B cell (primary cell): ENCODE measurements at places on chromosomes 1 and 21.

- H3K4me1 ChIP-seq, result peaks cover 10% of the 10 kb centered on the region
- no peaks in the 10 kb centered on the region for H3K27me3 ChIP-seq
- DNase-seq, result no peak
- H3K27ac ChIP-seq, result no peak overlapping the region
Measured at GRCh38 chr1:10751561-10752085, 44.8 kb downstream of the CASZ1 start.

DNA sequence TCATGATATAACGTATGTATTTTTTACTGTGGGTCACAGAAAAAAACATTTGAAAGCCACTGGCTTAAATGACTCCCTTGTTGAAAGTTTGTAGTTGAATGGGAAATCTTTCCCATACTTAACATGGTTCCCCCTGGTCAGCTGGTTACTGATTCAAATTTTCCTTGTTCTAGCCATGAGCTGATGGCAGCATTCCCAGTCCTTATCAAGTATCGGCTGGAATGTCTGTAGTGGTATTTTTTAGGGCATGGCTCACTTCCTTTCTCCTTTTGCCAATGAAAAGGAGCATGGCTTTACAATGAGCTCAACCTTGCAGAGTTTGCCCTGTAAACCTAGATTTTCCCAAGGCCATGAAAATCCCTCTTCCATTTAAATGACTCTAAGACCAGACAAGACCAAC lies 55.7 kb downstream of the GIPC2 start:
- no peaks in the 10 kb centered on the region for H3K36me3 ChIP-seq
- no peak overlapping the region for H3K27ac ChIP-seq
- H3K27me3 ChIP-seq, result no peaks in the 10 kb centered on the region
- H3K4me1 ChIP-seq, result no peaks in the 10 kb centered on the region
- H3K4me3 ChIP-seq, result no peak overlapping the region

DNA sequence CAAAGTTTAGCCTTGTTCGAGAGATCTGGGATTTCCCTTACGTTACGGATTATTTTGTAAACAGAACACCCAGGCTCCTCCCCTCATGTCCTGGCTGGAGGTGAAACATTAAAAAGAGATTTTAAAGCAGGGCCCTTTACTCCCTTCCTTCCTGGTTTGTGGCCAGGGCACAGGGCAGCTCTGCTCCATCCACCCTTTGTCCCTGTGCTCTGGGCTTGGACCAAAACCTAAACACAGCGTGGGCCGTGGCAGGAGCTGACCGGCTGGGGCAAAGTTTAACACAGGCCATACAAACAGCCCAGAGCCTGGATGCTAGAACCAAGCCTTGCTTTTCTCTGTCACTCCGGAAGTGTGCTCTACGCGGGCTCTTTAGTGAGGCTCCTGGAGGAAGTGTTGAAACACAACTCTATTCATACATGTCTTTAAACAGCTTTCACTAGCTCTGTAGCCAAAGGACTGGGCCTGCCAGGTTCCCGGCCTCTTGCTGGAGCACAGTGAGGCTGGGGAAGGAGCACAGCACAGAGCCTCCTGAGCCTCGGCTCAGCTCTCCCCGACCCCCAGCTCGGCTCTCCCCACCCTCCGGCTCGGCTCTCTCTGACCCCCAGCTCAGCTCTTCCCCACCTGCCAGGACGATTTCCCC lies 84.7 kb downstream of the PDE9A start:
- H3K4me1 ChIP-seq, result peaks cover 9% of the 10 kb centered on the region
- no peak overlapping the region for H3K4me3 ChIP-seq
- no peaks in the 10 kb centered on the region for H3K27me3 ChIP-seq
- peak; percentile 23 for DNase-seq
- H3K36me3 ChIP-seq, result no peaks in the 10 kb centered on the region

GRCh38 chr1:10694633-10695627 lies 101.5 kb downstream of the CASZ1 start:
- H3K4me1 ChIP-seq, result peaks cover 24% of the 10 kb centered on the region
- no peaks in the 10 kb centered on the region for H3K36me3 ChIP-seq
- H3K4me3 ChIP-seq, result no peak overlapping the region
- H3K27ac ChIP-seq, result no peak overlapping the region
- H3K27me3 ChIP-seq, result no peaks in the 10 kb centered on the region

GRCh38 chr1:21264898-21265297 lies 25.4 kb downstream of the ECE1 start:
- no peak for DNase-seq
- H3K27ac ChIP-seq, result no peak overlapping the region
- no peaks in the 10 kb centered on the region for H3K36me3 ChIP-seq
- no peaks in the 10 kb centered on the region for H3K27me3 ChIP-seq

- H3K4me3 ChIP-seq, result no peak overlapping the region
- H3K27me3 ChIP-seq, result no peaks in the 10 kb centered on the region
- no peak overlapping the region for H3K27ac ChIP-seq
- H3K4me1 ChIP-seq, result no peaks in the 10 kb centered on the region
Measured at GRCh38 chr1:164885311-164885710, 326.3 kb downstream of the PBX1 start.

- DNase-seq, result no peak
- no peak overlapping the region for H3K4me3 ChIP-seq
- no peak overlapping the region for H3K27ac ChIP-seq
- no peaks in the 10 kb centered on the region for H3K4me1 ChIP-seq
- no peaks in the 10 kb centered on the region for H3K27me3 ChIP-seq
Measured at GRCh38 chr1:163085904-163086268, 16.7 kb downstream of the RGS4 start.

GRCh38 chr1:154519591-154519991 lies 17.4 kb upstream of the SHE start:
- no peak overlapping the region for H3K27ac ChIP-seq
- DNase-seq, result no peak
- no peaks in the 10 kb centered on the region for H3K36me3 ChIP-seq
- peaks cover 6% of the 10 kb centered on the region for H3K27me3 ChIP-seq
- H3K4me1 ChIP-seq, result no peaks in the 10 kb centered on the region

DNA sequence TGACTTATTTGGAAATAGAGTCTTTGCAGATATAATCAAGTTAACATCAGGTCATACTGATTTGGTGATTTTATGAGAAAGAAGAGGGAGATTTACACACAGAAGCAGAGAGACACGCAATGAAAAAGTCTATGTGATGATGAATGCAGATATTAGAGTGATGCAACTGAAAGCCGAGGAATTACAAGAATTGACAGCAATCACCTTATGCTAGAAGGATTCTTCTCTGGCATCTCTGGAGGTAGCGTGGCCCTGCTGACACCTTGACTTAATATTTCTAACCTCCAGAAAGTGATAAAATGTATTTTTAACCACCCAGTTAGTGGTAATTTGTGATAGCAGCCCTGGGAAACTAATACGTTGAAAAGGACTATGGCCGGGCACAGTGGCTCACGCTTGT lies 14.2 kb upstream of the CFH start:
- H3K4me3 ChIP-seq, result no peak overlapping the region
- no peaks in the 10 kb centered on the region for H3K27me3 ChIP-seq
- DNase-seq, result no peak
- no peak overlapping the region for H3K27ac ChIP-seq

GRCh38 chr1:84006591-84006990 lies 7.7 kb upstream of the TTLL7 start:
- peaks cover 9% of the 10 kb centered on the region for H3K27me3 ChIP-seq
- H3K4me3 ChIP-seq, result no peak overlapping the region

DNA sequence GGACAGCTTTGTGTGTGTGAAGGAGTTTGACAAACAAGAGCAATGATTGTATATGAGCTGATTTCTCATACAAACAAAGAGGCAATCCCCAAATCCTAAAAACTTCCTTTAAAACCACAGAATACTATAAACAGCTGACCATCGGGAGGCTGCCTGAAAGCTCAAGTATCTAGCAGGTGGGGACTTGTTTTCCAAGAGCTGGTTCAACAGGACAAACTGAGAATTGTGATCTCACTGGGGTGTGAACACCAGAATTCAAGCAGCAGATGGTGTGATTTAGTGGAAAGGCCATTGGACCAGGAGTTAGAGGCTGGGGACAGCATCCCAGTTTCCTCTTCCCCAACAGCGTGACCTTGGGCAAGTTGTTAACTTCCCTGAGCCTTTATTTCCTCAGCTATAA lies 13.9 kb downstream of the LMX1A start:
- no peak overlapping the region for H3K4me3 ChIP-seq
- H3K36me3 ChIP-seq, result no peaks in the 10 kb centered on the region
- no peaks in the 10 kb centered on the region for H3K4me1 ChIP-seq
- no peak overlapping the region for H3K27ac ChIP-seq

GRCh38 chr1:66475940-66476339 lies 58.0 kb upstream of the SGIP1 start:
- DNase-seq, result no peak
- no peak overlapping the region for H3K27ac ChIP-seq
- no peak overlapping the region for H3K4me3 ChIP-seq
